ENCODE measurements at places on chromosomes 3 and 15.

GRCh38 chr15:40925495-40925862 lies 3.7 kb upstream of the DLL4 start:
- DNase-seq: no peak

DNA sequence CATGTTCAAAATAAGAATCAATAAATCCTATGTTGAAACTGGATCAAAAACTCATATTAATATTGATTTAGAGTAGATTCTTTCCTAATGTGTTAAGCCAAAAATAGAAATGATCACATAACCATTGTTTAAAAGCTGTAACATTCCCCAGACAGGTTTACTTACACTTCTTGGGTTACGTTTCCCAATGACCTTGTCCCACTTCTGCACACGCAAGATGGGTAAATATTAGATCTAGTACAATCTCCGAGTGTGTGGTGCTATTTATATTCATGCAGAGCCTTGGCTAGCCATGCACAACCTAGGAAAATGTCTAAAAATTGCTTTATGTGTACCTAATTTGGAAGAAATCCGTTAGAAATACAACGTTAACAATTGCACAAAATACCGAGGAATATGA lies 39.6 kb downstream of the ERC2 start:
- no peak for DNase-seq

- DNase-seq: no peak
Observed at GRCh38 chr3:71901645-71902044, 116.7 kb upstream of the PROK2 start.

DNA sequence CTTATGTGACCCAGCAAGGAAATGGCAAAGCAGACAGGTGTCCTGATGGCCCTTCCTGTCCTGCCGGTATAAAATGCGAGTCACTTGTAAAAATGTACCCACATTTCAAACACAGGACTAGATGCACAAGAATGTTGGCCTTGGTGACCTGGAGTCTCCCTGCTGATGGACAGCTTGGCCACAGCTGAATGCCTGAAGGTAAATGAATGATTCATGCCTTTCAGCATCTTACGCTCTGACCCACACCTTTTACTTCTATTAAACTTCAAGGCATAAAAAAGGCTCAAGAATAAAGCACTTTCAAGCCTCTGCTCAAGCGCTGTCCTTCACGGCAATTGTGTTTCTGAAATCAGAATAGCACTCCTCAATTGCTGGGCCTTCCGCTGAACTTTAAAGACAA lies 228.0 kb upstream of the SLCO3A1 start:
- no peak for DNase-seq

DNA sequence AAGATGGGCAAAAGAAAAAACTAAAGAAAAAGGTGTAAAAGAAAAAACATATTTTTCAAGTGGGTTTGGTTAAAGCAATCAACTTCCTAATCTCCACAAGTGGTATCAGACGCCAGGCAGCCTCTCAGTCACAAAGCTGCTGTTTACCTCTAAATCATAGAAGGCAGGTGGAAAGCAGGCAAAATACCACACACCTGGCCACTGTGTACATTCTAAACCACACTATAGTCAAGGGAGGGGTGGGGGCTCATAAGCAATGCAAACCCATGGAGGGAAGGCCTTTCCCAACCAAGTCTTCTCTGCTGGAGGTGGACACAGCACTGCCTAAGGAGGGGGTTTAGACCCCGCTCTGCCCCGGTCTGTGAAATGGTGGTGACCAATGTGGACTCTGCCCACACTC lies 50.4 kb downstream of the MCF2L2 start:
- DNase-seq: no peak

GRCh38 chr3:194247350-194247740 lies 103.8 kb downstream of the CPN2 start:
- no peak for DNase-seq

- no peak for DNase-seq
Observed at GRCh38 chr15:55224892-55225291, 28.2 kb upstream of the RSL24D1 start.

DNA sequence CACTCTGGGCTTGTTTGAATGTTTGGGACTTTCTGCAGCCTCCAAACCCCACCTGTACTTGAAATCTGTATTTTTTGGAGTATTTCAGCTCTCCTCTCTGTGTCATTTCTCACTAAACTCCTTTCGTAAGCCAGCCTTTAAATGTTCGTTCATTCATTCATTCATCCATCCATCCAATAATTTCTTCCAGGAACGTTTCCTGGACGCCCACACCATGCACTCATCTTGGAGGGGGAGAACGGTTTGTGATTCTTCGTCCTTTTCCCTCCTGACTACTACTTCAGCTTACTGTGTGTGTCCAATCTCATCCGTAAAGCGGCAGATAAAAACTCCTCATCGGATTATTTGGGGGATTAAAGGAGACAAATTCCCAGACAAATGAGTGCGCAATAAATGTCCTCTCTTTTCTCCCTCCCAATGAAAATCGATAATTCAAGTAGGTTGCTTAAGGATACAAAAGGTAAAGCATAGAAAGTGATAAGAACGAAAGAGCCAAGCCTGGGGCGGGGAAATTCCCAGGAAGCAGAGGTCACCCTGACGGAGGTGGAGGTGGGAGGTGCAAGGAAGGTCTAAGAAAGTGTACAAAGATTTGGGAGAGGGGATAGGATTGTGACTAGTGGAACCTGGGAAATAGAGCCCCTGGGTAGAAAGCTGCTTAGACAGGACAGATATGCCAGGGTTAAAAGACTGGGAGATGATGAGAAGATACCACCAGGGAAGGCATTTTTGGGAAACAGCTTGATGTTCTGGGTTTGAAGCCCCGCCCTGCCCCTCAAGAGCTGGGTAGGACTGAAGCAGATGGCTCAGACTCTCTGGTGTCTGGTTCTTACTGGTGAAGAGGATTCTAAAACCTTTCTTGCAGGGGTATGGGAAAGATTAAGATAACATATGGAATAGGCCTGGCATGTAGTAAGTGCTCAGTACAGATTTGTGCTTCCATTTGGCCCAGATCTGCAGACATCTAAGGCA lies 896 bp upstream of the KLHL25 start:
- DNase-seq: no peak

DNA sequence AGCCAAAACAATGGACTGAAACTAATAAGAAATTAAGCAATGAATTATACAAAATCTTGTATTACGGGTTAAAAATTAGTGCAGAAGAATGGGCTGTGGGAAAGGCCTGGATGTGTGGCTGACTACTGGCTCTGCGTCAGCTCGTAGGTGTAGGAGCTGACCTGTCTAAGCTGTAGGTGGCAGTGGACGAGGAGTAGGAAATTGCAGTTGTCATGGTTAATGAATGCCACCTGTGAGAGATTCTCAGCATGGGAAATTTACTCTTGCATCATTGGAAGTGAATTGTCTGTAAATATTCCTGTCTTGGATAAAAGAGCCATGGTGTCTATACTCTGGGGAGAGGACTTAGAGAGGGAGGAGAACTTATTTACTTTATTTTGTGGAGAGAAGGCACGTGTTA lies 23.4 kb downstream of the CHRNA7 start:
- no peak for DNase-seq

- no peak for DNase-seq
Observed at GRCh38 chr3:87148020-87148419, 79.1 kb upstream of the CHMP2B start.

- DNase-seq: no peak
Observed at GRCh38 chr15:57570340-57570739, 21.4 kb upstream of the MYZAP start.

DNA sequence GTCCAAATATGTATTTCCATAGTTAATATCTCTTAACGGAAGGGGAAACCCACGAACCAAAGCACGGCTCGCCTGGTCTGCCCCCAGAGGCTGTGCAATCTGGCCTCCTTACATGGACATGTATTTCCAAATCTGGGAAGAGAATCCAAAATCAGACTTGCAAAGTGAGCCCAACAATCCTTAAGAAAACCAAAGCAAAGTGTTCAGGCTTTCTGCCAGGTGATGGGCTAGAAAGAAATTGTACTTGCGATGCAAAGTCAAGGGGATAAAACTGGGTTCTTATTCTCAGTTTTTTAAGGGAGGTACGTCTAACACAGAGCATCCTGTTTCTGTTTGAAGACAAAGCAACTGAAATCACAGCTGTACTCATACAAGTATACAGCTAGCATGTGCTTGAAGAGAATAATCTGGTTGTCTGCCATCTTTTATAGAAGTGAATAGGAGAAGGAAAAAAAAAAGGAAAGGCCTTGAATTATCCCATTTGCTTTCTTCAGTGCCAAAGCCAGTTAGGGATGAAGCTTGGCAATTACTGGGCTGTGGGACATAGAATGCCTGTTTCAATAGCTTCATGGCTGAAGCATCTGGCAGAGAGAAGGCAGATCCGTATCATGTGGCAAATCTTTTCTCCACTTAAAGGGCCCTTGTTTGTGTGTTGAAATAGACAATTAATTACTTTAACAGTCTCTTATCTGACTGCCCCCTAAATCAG lies 48.4 kb downstream of the LRIG1 start:
- no peak for DNase-seq

GRCh38 chr15:22265056-22265945 lies 185.0 kb downstream of the OR4M2 start:
- DNase-seq: no peak

All from stimulated activated CD8-positive, alpha-beta memory T cell treated with anti-CD3 and anti-CD28 coated beads, Interleukin-4, amount 100 ng/mL, for 1 hour (primary cell).